ENCODE measurements at places on chromosomes 1 and 21. TPM values are rescaled to one million over a fixed set of nuclear protein-coding genes. Genes with fewer than 3 reads are reported as not detected.

- H3K27me3 ChIP-seq: no peaks in the 10 kb centered on the region
- H3K36me3 ChIP-seq: no peaks in the 10 kb centered on the region
- H3K4me3 ChIP-seq: no peak overlapping the region
- no peak overlapping the region for H3K27ac ChIP-seq
- DNase-seq: no peak
Measured at GRCh38 chr1:94593611-94594010, 52.1 kb upstream of the F3 start.

Gene SETD4
- total RNA-seq: 29.5 TPM

DNA sequence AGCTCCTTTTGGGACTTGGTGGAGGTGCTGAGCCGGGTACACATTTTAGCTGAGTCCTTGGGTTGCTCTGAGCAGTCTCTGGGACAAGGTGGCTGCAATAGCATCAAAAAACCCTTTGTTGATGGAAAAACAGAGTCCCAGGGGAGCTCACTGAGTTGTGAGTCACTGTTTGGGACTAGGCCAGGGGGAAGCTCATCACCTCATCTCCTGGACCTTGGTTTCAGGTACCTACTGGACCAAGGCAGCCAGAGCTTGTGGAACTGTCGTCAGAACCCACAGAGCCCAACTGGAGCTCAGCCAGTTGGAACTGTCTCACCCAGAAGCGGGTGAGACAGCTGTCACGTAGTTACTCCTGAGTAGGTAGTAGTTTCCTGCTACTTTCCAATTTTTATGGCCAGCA lies 146.7 kb downstream of the HLX start:
- no peak overlapping the region for H3K27ac ChIP-seq
- H3K4me3 ChIP-seq: no peak overlapping the region
- no peak for DNase-seq
- no peaks in the 10 kb centered on the region for H3K36me3 ChIP-seq
- peaks cover 6% of the 10 kb centered on the region for H3K4me1 ChIP-seq

DNA sequence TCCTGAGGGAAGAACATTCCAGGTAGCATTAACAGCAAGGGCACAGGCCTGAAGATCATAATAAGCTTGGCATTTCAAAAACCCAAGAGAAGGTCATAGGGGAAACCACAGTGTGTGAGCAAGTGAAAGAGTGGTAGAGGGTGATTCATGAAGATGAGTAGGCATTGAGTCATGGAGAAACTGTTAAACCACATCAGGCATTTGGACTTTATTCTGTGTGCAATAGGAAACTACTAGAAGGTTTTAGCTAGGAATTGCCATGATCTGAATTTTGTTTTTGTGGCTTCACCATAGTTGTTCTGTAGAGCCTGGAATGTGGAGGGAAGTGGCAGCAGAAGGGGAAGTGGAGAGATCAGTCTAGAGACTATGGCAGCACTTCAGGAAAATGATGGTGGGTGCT lies 359.0 kb upstream of the PTBP2 start:
- no peaks in the 10 kb centered on the region for H3K27me3 ChIP-seq
- no peak overlapping the region for H3K27ac ChIP-seq
- no peak overlapping the region for H3K4me3 ChIP-seq

GRCh38 chr21:33901412-33902288 lies 14.0 kb downstream of the ATP5PO start:
- DNase-seq: peak; percentile 46
- H3K27me3 ChIP-seq: no peaks in the 10 kb centered on the region
- no peak overlapping the region for H3K4me3 ChIP-seq
- H3K4me1 ChIP-seq: no peaks in the 10 kb centered on the region
- H3K27ac ChIP-seq: no peak overlapping the region

DNA sequence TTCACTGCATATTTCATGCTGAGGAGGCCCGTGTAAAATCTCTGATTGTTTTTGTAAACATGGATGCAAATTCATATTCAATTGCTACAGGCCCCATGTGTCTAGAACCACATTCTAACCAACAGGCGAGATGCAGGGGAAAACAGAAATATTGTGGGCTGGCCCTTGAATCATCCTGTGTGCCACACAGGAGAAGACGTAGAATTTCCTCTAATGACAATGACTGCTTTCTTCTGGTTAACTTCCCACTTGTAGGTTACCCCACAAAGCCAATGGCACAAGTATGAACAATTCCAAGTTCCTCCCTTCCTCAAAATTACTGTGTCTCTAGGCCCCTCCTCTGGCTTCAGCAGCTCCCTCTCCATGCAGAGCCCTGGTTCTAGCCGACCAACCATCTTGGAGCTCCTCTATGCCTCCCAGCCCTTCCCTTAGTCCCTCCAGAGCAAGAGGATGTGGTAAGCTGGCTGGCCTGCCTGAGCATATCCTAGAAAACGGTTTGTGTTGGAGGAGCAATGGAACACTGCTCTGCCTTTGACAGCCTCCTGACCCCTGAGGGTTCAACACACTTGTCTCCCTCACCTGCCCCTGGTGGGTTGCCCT lies 205.2 kb downstream of the HS2ST1 start:
- H3K36me3 ChIP-seq: no peaks in the 10 kb centered on the region
- DNase-seq: no peak
- no peaks in the 10 kb centered on the region for H3K4me1 ChIP-seq
- no peaks in the 10 kb centered on the region for H3K27me3 ChIP-seq

Gene OR2L13
- total RNA-seq: not detected

- no peak within 1 kb of the TSS for H3K4me3 ChIP-seq
- DNase-seq: no peak
- H3K36me3 ChIP-seq: no peaks in the 10 kb centered on the region
- no peaks in the 10 kb centered on the region for H3K4me1 ChIP-seq
Measured at GRCh38 chr1:161706482-161707347, at the start of gene FCRLA. Gene FCRLA (plus strand): TSS chr1:161707229. CDS start chr1:161707265, 36 bp downstream.

Gene ADAM30
- not detected for total RNA-seq

GRCh38 chr1:101207891-101208290 lies 28.9 kb upstream of the S1PR1 start:
- H3K27me3 ChIP-seq: no peaks in the 10 kb centered on the region
- H3K4me3 ChIP-seq: no peak overlapping the region
- no peak for DNase-seq
- H3K36me3 ChIP-seq: no peaks in the 10 kb centered on the region
- no peak overlapping the region for H3K27ac ChIP-seq

DNA sequence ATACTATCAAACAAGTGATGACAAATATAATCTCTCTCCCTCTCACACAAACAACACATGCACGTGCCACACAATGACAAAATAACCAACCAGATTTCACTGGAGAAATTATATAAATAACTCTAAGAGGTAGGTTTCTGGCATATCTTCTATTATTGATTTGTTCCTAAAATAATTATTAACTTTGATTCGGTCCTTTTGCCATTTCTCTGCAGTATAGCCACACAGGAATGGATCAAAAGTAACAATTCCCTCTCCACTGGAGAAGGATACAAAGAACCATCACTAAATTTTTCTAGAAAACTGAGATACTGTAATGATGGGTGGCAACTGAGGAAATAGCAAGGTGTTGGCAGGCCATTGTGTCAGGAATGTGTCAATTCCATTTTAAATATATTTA lies 33.4 kb downstream of the ARNT start:
- H3K36me3 ChIP-seq: peaks cover 4% of the 10 kb centered on the region
- no peak for DNase-seq
- no peak overlapping the region for H3K4me3 ChIP-seq
- no peaks in the 10 kb centered on the region for H3K27me3 ChIP-seq
- H3K4me1 ChIP-seq: peaks cover 3% of the 10 kb centered on the region

DNA sequence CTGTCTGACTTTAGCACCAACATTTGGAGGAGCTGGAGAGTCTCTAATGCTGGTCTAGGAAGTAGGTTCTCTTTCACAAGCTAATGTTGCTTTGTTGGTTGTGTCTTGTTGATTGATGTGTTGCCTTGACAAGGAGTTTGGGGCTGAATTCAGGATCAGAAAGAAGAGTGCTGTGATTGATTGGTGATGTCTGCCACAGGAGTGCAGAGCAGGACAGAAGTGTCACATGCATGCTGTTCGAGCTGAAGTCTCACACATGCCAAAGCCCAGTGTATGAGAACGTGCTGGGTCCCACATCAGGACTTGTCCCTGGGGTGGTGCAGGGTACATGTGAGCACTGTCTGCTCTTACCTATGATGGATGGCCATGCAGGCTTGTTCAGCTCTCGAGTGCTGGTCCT lies 694.4 kb downstream of the MATN1 start:
- H3K36me3 ChIP-seq: no peaks in the 10 kb centered on the region
- no peak for DNase-seq
- no peaks in the 10 kb centered on the region for H3K27me3 ChIP-seq
- H3K4me3 ChIP-seq: no peak overlapping the region
- no peaks in the 10 kb centered on the region for H3K4me1 ChIP-seq
- no peak overlapping the region for H3K27ac ChIP-seq

DNA sequence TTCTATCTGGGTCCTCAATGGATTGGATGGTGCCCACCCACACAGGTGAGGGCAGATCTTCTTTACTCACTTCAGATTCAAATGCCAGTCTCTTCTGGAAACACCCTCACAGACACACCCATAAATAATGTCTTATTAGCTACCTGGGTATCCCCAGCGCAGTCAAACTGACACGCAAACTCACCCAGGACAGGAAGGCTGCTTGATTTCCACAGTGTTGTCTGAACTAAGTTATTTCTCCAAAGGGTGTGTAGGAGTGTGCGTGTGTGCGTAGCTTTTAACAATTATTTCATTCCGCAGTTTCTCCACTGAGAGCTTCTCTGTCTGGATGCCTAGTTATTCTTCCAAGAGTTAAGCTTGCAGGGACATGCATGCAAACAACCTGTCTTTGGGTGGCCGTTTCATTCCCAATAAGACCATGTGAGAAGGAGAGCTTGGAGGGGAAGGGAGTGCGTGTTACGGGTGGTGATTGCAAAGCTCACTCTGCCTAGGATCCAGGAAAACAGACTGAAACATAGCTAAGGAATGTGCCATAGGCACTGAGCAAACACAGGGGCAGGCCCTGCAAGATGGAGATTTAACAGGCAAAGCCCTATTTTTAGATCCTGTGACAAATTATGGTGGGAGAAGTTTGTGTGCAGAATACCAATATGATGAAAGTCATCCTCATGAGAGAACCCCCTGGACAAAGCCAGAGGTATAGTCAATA lies 269.7 kb downstream of the DYRK1A start:
- H3K36me3 ChIP-seq: no peaks in the 10 kb centered on the region
- no peaks in the 10 kb centered on the region for H3K27me3 ChIP-seq
- no peak overlapping the region for H3K4me3 ChIP-seq
- no peak for DNase-seq
- H3K4me1 ChIP-seq: no peaks in the 10 kb centered on the region
